ENCODE measurements at places on chromosomes 16 and 17.

GRCh38 chr17:73104450-73104849 lies 12.0 kb upstream of the SLC39A11 start:
- no peak for DNase-seq

DNA sequence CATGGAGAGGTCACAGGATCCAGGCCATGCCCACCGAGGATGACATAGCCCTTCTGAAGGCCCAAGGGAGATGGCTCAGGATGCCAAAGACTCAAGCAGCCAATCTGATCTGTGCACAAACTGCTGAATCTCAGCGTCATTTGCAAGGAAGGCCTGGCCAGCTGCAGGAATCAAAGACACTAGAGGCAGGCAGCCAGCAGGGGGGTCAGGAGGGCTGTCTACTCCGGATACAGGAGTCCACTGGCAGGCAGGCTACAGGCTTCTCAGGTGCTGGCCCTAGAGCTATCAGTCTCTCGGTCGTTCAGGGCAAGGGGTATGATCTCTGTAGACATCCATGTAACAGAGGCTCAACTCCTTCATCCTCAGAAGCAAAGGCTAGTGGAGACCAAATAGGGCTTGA lies 1735.3 kb downstream of the TP53TG3F start:
- DNase-seq = no peak

DNA sequence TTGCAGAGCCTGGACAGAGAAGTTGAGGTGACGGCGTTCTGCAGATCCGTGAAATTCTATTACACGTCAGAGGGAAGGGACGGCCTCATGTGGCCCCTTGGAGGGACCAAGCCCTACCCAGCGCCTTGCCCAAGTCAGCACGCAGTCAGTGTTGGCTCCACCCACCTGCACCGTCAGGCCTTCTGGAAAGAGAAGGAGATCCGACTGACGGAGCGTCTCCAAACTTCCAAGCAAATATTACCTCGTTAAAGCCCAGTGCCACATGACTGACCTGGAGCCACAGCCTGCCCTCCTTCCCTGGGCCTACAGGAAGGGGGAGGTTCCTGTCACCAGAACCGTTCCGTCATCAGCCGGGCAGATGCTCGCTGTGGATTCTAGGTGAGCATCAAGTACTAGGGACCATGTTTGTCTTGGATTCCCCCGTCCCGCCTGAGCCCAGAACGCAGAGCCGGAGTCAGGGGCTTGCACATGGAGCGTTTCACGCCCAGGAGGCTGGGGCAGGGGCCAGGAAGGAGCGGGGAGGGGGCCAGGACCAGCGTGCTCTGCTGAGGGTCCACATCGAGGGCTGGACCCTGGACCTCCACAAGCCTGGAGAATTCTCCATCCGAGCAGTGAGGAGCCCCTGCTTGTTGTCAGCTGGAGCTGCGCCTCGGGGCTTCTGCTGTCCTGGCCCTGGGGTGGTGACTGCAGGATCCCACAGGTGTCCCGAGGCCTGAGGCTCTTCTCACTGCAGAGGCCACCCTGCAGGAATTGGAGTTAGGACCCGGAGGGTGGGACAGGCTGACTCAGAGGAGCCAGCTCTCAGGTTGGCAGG lies 22.6 kb upstream of the METRNL start:
- DNase-seq = no peak

GRCh38 chr16:81505011-81505661 lies 60.5 kb downstream of the CMIP start:
- DNase-seq = no peak

- no peak for DNase-seq
These were observed 7.3 kb downstream of the TCF25 start for GRCh38 chr16:89880477-89881367.

GRCh38 chr16:55955424-55955823 lies 80.3 kb upstream of the CES5A start:
- DNase-seq = no peak

DNA sequence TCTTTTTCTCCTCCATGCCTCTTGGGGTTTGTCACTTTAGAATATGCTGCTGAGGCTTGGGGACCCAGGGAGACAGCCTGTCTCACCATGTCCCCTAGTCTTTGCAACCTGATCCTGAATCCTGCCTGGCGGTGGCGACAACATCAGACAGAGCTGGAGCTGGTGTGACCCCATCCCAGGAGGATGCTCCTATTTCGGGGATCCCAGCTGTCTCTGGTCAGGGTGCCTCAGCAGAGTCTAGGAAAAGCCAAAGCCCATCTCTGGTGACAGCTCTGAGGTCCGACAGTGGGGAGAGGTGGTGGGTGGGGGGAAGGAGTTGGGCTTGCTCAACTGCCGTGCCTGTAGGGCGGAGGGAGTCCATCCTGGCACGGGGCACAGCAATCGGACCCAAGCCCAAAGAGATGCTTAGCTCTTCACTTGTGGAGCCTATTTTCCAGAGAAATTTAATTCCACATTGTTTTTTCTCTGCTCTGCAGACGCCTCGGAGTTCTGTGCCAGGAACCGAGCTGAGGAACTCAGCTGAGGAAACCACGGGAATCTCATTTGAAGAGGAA lies 10.3 kb upstream of the TNS4 start:
- DNase-seq = no peak

GRCh38 chr16:82055728-82056549 lies 20.9 kb downstream of the HSD17B2 start:
- no peak for DNase-seq

GRCh38 chr17:6067060-6067459 lies 3.1 kb upstream of the WSCD1 start:
- no peak for DNase-seq

DNA sequence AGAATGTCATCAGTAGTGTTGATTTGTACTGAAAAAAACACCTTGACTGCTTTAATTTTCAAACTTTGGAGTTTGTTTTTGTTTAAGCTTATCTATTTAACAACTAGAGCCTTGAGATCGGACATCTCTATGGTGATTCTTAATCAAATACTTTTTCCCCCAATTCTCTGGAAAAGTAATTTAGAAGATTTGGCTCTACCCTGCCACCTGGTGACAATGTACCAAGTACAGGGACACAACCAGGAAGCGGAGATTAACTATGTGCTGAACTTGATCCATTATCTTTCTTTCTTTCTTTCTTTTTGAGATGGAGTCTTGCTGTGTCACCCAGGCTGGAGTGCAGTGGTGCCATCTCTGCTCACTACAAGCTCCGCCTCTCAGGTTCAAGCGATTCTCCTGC lies 30.8 kb downstream of the USP43 start:
- no peak for DNase-seq

- DNase-seq = no peak
These were observed 53.5 kb downstream of the WDR59 start for GRCh38 chr16:74931445-74931844.

GRCh38 chr16:87169509-87169995 lies 147.6 kb downstream of the C16orf95 start:
- no peak for DNase-seq

DNA sequence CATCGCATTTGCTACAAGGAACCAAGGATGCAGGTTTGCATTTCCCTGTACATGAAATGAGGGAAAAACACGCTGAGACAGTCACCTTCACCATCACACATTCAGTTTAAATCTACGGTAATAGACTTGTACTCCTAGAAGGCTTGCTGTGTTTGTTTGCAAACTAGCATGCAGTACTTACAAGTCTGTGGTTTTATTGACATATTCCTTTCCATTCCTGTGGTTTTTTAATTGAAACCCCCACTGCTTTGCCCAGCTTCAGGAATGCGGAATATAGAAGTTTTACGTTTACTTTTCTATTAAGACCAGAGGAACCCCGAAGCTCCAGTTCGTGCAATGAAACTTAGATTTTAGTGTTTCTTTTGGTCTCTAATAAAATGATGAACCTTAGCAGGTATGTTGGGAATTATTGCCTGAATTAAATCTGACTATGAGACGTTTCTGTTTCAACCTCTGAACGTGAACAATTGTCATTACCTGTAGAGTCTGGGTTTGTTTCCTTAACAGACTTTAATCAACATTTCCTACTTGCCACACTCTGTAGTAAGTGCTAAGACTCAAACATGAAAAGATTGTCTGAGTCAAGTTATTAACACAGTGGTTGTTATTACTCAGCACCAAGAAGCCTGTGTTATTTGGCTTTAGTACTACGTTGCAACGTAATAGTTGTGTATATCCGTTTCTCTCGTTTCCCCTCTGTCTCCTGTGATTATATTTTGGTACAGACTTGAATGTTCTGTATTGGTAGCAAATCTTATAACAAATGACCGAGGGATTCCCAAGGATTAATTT lies 793.3 kb upstream of the GOT2 start:
- no peak for DNase-seq

- DNase-seq = no peak
These were observed 45.0 kb downstream of the SOST start for GRCh38 chr17:43713494-43714162.

DNA sequence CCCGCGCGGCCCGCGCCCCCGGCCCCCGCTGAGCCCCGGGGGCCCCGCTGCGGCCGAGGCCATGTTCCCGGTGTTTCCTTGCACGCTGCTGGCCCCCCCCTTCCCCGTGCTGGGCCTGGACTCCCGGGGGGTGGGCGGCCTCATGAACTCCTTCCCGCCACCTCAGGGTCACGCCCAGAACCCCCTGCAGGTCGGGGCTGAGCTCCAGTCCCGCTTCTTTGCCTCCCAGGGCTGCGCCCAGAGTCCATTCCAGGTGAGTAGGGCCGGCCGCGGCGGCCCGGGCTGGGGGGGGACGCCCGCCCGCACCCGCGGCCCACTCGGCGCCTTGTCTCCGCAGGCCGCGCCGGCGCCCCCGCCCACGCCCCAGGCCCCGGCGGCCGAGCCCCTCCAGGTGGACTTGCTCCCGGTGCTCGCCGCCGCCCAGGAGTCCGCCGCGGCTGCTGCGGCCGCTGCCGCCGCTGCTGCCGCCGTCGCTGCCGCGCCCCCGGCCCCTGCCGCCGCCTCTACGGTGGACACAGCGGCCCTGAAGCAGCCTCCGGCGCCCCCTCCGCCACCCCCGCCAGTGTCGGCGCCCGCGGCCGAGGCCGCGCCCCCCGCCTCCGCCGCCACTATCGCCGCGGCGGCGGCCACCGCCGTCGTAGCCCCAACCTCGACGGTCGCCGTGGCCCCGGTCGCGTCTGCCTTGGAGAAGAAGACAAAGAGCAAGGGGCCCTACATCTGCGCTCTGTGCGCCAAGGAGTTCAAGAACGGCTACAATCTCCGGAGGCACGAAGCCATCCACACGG lies 504 bp downstream of the MAZ start:
- no peak for DNase-seq

DNA sequence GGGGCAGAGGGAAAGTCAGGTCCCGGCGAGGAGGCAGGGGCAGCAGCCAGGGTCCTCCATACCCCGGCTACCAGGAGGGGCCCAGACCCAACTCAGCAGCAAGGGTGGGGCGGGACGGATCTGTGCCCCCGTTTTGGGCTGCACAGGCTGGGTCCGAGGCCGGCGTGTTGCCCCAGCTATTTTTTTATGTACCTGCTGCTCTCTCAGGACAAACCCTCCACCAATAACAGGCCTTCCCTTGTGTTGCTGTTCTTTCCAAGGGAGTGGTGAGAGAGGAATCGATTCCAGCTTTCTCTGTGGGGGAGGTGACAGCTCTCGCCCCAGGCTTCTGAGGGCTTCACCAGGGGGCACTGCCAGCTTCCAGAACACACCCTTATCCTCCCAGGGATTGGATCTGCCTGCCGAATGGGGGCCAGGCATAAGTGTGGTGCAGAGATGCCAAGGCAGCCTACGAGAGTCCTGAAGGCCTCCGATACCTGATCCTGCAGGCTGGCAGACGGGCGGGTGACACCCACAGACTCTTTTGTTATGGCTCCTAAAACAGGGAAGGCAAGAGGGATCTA lies 22.3 kb downstream of the RTN4RL1 start:
- no peak for DNase-seq

GRCh38 chr17:81378941-81379511 lies 16.2 kb upstream of the BAHCC1 start:
- no peak for DNase-seq

DNA sequence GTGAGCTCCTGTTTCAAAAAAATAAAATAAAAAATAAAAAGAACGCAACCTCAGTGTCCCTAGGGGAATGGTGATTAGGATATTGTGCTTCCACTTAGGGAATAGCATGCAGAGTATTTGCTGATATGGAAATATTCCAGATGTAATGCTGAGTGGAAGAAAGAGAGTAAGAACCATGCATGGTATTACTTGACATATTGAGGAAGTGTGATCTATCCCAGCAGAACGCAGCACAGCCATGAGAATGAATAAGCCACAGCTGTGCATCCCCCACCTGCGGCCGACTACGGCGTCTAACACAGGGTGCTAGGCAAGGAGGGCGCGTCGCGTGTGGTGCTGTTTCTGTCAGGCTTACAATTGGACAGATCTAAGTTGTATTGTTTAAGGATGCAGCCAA lies 49.5 kb downstream of the FOXK2 start:
- DNase-seq = no peak

GRCh38 chr16:81625544-81626153 lies 153.4 kb upstream of the PLCG2 start:
- DNase-seq = no peak

- no peak for DNase-seq
These were observed 2.4 kb downstream of the ARHGDIA start for GRCh38 chr17:81868674-81869220.

DNA sequence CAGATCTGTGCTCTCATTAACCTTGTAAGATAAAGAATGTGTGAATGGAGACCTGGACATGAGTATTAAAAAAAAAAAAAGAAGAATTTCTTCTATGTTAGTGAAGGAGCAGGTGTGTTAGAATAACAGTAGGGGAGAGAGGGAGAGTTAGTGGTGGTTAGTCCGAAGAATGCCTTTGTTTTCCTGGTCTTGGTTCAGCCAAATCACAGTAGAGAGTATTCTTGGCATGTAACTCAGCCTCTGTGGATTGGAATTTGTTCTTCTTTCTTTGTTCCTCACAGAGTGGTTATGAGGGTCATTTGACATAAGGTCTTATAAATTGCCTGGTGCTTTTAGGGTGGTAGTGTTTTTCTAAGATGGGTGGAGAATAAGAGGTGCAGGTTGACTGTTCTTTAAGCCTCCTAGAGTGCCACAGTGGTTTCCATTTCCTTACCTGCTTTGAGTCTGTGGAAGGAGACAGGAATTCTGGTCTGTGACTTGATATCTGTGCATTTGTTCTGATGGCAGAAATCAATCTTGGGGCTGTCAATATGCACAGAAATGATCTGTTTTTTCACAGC lies 17.6 kb downstream of the NUP93 start:
- no peak for DNase-seq

DNA sequence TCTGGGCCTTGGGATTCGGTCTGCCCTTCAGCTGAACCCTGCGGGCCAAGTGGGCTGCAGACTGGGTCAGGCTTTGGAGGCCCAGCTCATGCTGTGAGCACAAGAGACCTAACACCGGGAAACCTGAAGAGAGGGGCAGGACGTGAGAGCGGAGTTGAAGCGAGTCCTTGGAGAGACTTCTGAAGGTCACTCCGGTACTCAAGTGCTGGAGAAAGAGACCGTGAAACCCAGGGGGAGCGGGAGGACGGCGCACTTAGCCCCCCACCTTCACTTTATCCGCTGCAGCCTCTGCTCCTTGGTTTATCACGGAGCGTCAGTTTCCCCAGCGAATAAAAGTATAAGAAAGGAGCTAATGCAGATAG lies 361 bp downstream of the UQCRC2 start:
- DNase-seq = no peak

GRCh38 chr16:28975158-28975599 lies 601 bp downstream of the SPNS1 start:
- DNase-seq = no peak
